ENCODE measurements at places on chromosomes 12 and 14.

- DNase-seq = no peak
Measured at GRCh38 chr12:127429551-127430285, 837.3 kb upstream of the TMEM132C start.

DNA sequence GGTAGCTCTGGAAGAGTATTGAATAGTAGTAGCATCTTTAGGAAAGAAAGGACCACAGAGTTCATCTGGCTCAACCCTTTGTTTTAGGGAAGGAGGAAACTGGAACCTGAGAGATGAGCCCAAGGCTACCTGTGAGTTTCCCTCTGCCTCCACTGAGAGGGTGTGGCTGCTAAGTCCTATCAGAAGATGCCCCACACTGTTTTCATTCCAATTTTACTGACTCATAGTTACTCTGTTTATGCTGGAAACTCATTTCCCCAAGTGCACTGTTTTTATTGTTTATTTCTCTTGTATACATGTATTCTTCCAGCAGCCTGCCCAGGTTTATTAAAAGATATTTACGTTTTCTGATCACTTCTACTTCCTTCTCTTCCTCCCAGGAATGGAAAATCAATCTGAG is 127.4 kb upstream of the ARHGAP5 start:
- no peak for DNase-seq

DNA sequence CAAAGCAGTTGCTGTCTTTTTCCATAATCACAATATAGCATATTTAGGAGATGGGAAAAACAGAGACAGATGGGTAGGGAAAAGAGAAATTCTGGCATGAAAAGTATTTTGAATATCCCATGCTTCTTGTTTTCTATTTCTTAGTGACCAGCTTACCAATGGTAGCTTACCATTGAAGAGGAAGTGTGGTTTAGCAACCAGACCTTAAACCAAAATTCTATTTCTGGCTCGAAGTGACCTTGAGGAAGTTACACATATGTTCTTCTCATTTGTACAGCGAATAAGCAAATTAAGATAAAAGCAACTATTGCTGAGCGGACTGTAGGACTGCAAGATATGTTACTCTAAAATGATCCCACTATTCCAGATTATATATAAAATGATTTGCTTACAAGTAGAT is 82.9 kb downstream of the FGD4 start:
- DNase-seq = no peak

GRCh38 chr12:118063576-118064391 is 2.8 kb upstream of the WSB2 start:
- DNase-seq = no peak

GRCh38 chr12:33000016-33000415 is 103.4 kb upstream of the PKP2 start:
- DNase-seq = no peak

GRCh38 chr12:129771238-129771637 is 132.6 kb downstream of the TMEM132D start:
- no peak for DNase-seq

DNA sequence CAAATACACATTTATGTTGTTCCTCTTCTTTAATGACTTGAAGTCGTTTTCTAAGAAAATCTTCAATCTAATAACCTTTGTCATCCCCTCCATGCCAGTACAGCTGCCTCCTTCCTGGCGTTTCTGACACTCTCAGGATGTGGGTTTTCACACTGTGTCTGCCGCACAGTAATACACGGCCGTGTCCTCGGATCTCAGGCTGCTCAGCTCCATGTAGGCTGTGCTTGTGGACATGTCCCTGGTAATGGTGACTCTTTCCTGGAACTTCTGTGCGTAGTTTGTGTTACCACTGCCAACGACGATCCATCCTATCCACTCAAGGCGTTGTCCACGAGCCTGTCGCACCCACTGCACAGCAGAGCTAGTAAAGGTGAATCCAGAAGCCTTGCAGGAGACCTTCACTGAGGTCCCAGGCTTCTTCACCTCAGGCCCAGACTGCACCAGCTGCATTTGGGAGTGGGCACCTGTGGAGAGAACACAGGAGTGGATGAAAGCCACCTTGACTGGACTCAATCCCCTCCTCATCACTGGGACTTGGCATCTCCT is 1095.9 kb downstream of the TMEM121 start:
- no peak for DNase-seq

DNA sequence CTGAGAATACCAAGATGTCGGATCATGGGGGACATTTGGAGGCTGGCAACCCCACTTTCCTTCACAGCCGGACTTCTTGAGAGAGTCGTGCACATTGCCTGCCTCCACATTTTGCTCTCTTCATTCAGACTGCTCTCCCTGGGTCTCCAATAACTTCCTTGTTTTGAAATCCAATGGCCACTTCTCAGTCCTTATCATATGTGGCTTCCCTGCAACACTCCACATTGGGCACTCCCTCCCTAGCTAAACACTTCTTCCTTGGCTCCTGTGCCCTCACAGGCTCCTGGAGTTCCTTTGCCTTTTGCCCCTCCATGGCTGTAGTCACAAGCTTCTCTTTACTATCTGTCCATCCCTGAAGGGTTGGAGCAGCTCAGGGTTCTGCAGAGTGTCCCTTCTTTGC is 30.1 kb downstream of the NPC2 start:
- DNase-seq = no peak

DNA sequence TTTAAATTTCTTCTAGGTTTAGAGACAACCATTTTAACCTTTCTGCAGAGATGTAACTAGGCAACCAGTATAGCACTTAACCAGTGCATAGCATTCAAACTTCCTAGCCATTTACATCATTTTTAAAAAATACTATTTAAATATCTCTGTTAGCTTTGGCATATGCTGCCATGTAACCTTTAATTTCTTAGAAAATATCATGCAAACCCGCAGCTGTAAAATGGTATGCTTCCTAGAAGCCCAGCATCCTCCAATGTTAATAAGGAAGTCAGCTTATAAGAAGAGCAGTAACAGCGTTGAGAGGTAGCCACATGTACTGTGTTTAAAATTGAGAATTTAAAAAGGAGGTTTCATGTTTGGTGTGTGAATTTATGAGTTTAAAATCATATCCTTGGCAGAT is 22.8 kb downstream of the GNG2 start:
- no peak for DNase-seq

GRCh38 chr14:97276573-97276972 is 479.4 kb downstream of the VRK1 start:
- DNase-seq = no peak

GRCh38 chr14:50520947-50521815 is 11.2 kb downstream of the MAP4K5 start:
- no peak for DNase-seq

Measured in cerebellar cortex (tissue), 1 donor.